ENCODE measurements at places on chromosomes 4 and X.

DNA sequence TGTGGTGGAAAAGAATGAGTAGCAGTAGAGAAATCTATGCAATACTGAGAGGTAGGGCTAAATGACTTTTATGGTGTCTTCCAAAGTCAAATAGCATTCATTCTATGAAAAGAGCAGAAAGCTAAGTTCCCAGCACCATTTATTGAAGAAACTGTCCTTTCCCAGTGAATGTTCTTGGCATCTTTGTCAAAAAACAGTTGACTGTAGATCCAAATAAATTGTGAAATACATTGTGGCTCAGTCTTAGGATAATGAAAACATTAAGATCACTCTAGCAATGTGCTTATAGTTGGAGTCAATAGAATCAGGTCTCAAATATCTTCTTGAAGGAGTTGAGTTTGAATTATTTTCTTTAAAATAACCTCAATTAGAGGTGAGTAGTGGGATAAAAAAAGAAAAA lies 19.4 kb downstream of the AREG start:
- DNase-seq, result no peak

- no peak for DNase-seq
Measured at GRCh38 chr4:116005806-116006088, 892.3 kb upstream of the NDST4 start.

- no peak for DNase-seq
Measured at GRCh38 chr4:27490766-27491165, 630.1 kb downstream of the STIM2 start.

DNA sequence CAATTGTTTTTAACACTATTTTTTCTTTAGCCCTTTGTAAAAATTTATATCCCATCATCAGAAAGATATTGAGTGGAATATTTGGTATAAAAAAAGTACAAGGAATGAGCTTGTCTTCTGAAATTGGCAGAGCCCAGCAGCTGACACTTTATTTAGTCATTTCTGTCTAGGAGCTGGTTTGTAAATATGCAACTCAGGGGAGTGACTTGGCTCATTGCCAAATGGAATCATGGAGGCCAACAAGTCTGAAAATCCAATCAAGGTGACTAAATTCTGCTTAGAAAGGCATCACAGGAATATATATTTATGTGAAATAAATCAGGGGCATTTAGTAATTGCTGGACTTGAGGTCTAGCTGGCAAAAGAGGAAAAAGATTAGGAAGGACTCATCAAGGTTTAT lies 74.4 kb downstream of the OTC start:
- no peak for DNase-seq

DNA sequence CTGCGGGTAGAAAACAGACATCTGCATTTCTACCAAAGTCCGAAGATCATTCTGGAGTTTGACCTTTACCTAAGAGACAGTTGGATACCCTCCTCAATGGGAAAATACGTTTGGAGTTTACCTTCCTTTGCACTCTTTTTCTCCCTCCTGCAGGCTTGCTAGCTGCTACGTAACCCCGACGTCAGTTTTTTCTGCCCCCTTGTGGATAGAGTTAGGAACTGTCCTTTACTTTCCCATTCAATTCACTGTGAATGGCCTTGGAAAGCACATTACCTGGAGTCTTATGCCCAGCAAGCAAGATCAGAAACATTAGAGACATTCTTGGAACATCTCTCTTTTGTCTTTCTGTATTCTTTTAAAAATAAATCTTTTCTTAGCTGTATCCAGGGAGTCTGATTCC lies 250.7 kb downstream of the NAP1L3 start:
- no peak for DNase-seq

DNA sequence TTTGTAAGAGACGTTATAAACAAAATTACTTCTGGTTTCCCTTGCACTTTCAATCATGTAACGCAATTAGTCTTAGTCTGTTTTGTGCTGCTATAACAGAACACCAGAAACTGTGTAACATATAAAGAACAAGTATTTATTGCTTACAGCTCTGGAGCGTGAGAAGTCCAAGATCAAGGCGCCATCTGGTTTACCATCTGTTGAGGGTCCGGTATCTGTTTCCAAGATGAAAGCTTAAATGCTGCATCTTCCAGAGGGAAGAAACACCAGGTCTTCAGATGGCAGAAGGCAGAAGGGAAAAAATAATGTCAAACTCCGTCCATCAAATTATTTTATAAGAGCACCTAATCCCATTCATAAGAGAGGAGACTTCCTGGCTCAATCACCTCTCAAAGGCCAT lies 474.1 kb downstream of the PDGFC start:
- no peak for DNase-seq

GRCh38 chr4:79588679-79589078 lies 180.7 kb upstream of the GK2 start:
- no peak for DNase-seq

GRCh38 chrX:107014936-107015335 lies 14.9 kb upstream of the MORC4 start:
- DNase-seq, result no peak

DNA sequence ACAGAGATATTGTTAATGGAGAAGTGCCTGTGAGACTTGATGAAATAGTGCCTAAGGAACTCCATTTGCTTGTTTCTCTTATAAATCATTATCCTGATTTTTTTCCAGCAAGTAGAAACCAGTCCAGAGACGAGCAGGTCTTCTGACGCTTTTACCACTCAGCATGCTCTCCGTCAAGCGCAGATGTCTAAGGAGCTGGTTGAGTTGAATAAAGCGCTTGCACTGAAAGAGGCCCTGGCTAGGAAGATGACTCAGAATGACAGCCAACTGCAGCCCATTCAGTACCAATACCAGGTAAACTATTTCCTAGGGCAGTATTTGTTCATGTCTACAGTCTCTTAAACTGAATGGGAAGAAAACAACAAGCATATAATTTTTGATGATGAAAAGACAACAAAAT lies 63.6 kb downstream of the KIF4A start:
- DNase-seq, result no peak

GRCh38 chr4:107858158-107858742 lies 33.5 kb downstream of the SGMS2 start:
- no peak for DNase-seq

DNA sequence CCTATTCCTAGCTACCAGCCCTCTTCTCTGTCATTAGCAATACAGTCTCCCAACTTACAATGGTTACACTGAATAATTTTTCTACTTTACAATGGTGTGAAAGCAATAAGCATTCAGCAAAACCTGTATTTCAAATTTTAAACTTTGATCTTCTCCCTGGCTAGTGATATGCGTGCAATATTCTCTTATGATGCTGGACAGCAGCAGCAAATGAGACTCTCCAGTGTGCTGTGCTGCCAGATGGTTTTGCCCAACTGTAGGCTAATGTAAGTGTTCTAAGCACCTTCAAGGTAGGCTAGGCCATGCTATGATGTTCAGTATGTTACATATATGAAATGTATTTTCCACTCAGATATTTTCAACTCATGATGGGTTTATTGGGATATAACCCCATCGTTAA lies 5.9 kb upstream of the GAR1 start:
- no peak for DNase-seq

GRCh38 chr4:26325191-26325590 lies 4.4 kb downstream of the RBPJ start:
- no peak for DNase-seq

DNA sequence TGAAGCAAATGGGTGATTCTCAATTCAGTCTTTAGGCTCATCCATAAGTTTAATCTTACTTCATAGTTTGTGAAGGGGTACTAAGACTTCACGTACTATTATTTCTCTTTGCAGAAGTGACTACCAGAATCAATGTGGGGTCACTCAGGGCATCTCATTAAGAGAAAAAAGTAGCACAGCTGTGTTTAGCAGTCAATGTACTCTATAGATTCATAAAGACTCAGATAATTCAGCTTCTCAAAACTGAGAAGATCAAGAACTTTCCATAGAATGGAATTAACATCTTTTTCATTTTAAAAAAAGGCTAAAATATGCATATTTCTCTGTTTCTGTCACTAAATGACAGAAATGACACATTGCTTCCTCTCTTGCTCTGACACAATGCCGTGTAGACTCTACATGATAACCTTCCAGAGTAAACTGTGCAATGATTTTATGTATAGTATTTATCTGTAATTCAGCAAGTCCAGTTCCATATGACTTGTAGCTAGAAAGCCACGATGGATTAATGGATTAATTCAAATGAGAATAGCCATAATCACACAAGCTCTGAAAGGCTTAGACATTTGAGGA lies 20.3 kb upstream of the LSM6 start:
- no peak for DNase-seq

DNA sequence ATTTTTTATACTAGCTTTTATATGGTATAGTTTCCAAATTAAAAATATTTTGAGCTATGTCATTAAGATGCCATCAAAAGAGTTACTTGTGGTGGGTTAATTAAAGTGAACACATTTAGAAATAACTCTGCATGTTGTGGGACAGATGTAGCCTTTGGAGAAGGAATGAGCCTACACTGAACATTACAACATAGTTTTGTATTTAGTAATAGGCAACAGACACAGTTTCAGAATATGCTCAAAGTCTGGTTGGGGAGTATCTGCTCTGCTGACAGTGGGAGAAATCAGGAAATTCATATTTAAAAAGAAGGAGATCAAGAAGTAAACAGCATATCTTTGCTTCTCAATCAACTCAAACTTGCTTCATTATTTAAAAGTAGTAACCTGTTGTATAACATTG lies 23.7 kb downstream of the EMCN start:
- no peak for DNase-seq

- peak; percentile 5 for DNase-seq
Measured at GRCh38 chr4:26218677-26219605, 101.9 kb upstream of the RBPJ start.

DNA sequence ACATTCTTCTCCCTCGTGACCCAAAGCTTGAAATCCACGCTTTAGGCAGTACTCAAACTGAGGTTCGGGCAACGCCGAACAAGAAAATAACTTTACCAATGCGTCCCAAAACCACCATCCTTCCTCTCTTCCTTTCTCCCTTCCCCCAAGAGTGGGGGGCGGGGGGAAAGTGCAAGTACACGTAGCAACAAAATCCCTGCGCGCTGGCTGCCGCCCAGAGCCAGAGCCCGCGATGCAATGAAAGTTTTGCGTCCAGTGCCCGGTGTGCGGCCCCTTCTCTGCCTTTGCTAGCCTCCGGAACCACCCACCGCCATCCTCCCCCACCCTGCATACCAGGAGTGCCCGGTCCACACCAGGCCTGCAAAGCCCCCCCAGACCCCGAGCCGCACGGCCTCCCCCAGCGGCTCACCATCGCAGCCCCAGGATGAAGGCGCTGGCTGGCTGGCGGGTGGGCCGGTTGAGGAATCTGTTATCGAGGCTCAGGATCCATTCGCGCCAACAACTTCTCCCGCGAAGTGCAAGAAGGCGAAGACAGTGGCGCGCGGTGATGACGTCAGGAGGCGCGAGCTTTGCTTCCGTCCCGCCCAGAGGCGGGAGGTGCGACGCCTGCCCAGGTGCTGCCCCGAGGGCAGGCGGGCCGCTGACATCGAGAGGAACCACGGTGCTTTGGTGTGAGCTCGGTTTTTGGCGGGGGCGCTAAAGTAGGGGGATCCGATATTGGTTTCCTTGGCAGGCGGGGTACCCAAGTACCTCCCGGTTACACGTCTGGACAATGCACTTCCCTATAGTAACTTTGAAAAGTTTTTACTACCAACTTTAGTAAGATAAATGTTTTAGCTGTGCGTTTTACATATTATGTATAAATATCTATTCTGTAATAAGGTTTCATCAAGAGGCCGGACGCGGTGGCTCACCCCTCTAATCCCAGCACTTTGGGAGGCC lies at the start of gene RFC1:
RFC1 (minus strand) TSS at position 533 of the 942 bp plus-strand sequence; CDS start at position 412, 121 bp downstream.
- peak; percentile 73 for DNase-seq

DNA sequence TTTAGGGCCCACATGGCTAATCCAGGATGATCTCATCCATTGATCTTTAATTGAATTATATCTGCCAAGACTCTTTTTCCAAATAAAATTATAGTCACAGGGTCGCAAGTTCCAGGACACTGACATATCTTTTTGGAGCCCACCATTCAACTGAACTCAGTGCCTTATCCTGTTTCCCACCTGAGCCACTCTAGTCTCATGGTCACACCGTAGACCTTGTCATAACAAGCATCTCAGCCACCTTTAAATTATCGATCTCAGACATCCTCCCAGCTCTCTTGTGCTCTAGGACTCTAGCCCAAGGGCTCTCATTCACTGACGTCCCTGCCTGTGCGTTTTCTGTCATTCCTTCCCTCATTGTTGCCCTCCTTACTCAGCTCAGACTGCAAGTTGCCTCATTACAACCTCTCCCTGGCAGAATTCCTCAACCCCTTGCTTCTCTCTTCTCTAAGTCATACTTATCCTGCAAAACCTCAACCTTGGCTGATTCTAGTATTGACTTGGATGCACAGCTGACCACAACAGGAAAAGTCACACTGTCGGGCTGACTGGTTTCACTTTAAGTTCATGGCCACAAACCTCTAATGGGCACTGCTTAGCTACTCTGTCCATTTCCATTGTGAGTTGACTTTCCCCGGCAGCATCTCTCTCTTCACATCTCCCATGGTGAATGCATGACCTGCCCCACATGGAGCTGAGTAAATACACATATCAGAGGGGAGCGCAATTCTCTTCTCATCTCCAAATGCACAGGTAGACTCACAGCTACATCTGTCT lies 91.0 kb upstream of the TRIM2 start:
- DNase-seq, result no peak

DNA sequence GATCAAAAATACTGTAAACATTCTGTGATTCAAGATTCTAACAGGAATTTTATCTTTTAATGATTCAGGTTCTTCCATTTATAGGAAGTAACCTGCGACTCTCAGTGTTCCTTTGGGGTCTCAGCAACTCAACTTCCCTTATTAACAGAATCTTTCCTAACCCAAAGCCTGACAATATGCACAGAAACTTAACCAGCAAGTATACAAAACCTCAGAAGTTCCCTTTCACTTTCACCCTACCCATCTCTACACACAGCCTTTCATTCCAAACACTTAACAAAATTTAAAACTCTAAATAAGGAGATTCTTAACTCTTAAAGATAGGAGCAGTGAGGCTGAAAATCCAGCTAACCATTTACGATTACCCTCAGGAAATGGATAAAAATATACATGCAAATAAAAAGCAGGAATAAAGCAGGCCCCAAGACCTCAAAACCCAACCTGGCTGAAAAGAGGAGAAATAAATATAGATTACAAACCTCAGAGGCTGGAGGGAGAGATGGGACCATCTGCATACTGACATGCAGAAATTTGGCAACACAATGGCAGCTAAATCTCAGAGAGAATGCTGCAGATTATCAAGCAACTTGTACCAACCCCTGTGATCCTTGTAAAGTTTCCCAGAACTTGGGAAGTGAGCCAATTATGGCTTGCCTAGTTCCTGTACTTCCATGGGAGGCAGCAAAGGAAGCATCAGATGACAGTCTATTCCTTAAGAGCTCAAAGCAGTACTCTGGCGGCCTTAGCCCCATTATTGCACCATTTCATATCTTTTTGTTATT lies 101.0 kb downstream of the ATP11C start:
- no peak for DNase-seq

- no peak for DNase-seq
Measured at GRCh38 chr4:5403746-5404497, 304.4 kb downstream of the EVC2 start.

- DNase-seq, result no peak
Measured at GRCh38 chr4:10015140-10015753, 6.0 kb downstream of the SLC2A9 start.

DNA sequence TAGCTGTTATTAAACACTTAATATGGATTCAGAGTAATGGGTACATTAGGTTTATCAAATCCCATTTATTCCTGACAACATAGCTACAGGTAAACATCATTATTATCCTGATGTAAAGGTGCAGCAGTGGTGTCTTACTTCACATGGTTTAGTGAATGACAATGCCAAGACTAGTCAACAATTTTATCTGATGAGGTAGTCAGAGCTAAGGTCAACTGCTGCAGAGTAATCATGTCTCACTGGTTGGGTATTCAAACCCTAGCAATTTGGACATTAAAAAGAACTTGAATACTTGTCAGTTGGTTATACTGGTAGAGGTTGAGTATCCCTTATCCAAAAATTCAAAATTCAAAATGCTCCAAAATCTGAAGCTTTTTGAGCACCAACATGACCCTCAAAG lies 117.6 kb downstream of the MAB21L2 start:
- no peak for DNase-seq
